ENCODE measurements at places on chromosomes 1 and 21. TPM values are rescaled to one million over a fixed set of nuclear protein-coding genes. Genes with fewer than 3 reads are reported as not detected.

Gene EVA1C
- polyA plus RNA-seq: 3.1 TPM

Gene CATSPERE
- not detected for polyA plus RNA-seq

Gene TESK2
- 1.9 TPM for polyA plus RNA-seq

Gene CYP4A11
- 0.64 TPM for polyA plus RNA-seq

Gene FAM72B
- polyA plus RNA-seq: not detected

Gene CYYR1
- 16.5 TPM for polyA plus RNA-seq
